ENCODE measurements at places on chromosomes 5 and 9. TPM values are rescaled to one million over a fixed set of nuclear protein-coding genes. Genes with fewer than 3 reads are reported as not detected.

GRCh38 chr9:87255431-87256155 is 242.1 kb upstream of the DAPK1 start:
- no peak for DNase-seq

The SECISBP2 gene
- total RNA-seq = 47.6 TPM

DNA sequence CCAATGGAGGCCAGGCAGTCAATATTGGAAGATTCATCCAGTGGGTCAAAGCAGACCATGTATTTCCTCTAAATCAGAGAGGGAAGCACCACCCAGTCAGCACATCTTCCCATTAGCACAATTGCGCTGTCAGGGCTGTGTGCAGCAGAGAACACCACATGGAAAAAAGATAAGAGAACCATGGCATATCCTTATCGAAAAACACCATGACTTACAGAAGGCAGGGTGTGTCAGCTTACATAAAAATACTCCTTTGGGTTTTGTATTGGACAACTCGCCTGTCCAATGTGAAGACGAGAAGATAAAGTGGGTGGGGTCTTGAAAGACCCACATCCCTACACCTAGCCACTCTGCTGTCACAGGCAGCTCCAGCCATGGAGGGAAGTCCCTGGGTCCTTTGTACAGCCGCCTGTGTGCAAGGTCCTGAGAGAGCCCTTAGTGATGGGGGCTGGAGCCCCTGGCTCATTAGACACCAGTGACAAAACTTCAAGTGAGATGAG is 71.9 kb upstream of the SPATA31E1 start:
- DNase-seq = no peak

DNA sequence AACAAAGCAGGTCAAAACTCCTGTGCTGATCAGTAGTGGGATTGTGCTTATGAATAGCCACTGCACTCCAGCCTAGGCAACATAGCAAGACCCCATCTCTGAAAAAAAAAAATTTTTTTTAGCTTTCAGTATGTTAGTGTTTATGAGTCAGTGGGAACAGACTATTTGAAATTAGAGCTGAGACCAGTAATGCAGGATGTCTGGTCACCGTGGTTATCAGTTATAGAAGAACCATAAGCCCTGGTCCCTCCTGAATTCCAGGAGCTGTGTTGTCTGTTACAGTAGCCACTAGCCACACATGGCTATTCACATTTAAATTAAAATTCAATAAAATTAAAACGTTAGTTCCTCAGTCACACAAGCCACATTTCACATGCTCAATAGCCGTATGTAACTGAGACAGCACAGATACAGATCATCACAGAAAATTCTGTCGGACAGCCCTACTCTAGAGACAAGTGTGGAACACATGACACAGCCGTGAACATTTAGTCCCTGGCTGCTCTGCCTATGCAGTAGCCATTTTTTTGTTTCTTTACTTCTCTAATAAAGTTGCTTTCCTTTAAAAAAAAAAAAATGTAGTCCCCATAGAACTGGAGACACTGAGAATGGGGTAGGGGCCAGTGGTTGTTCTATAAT is 96.1 kb upstream of the SAP30L start:
- DNase-seq = no peak

DNA sequence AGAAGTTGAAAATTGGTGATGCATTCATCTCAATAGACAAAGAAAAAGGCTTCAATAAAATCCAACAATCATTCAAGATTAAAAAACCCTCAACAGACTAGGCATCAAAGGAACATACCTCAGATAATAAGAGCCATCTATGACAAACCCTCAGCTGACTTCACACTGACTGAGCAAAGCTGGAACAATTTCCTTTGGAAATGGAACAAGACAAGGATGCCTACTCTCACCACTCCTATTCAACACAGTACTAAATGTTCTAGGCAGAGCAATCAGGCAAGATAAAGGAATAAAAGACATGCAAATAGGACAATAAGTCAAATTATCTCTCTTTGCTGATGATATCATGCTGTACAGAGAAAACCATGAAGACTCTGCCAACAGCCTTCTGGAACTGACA is 1188.1 kb downstream of the DTWD2 start:
- peak; percentile 7 for DNase-seq

DNA sequence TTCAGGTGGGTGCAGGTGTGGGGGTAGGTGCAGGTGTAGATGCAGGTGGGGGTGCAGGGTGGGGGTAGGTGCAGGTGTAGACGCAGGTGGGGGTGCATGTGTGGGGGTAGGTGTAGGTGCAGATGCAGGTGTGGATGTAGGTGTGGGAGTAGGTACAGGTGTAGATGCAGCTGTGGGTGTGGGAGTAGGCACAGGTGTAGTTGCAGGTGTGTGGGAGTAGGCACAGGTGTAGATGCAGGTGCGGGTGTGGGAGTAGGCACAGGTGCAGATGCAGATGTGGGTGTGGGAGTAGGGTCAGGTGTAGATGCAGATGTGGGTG is 94.6 kb downstream of the PHF2 start:
- no peak for DNase-seq

GRCh38 chr5:116159006-116159405 is 74.2 kb downstream of the COMMD10 start:
- DNase-seq = no peak

DNA sequence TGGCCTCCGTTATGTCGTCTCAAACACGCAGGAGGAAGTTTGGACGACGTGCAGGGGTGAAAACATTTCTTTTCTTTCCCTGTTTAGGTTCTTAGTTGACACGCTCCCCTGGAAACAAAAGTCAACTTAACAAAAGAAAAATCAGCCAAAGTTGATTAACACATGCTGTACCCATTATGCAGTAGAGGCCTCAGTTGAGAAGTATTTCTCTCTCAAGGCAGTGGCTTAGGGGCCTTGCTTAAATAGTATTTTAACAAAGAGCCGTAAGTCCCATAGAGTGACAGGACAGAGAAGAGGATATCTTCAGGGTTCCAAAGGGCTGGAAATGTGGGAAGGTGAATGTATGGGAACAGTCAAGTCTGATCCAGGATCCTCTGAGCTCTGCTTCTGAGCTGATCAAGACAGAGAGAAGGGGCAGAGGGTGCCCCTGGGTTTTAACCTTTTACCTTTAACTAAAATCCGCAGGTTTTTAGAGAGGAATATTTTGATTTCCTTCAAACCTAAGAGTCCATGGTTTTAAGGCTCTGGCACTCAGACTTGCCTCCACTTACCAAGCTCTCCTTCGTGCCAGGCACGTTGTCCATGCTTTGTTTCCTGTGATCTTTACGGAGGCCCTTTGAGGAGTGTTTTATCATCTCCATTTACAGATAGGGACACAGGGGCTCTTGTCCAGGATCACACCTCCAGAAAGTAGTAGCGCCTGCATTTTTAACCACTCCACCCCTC is 629 bp upstream of the CD74 start:
- no peak for DNase-seq

The ATOX1 gene
- 118 TPM for total RNA-seq

- DNase-seq = no peak
These were observed 76.2 kb downstream of the STK10 start for GRCh38 chr5:172111852-172112225.

The DAB2IP gene
- total RNA-seq = 51.1 TPM

The OR1J1 gene
- total RNA-seq = not detected

GRCh38 chr9:38068701-38069628 is at the start of gene SHB:
Gene SHB (minus strand): TSS chr9:38069227. CDS start chr9:38068645, 582 bp downstream.
- no peak for DNase-seq

GRCh38 chr5:113321276-113321675 is 113.5 kb downstream of the TSSK1B start:
- DNase-seq = no peak

The KCNMB1 gene
- total RNA-seq = 0.04 TPM

The ADAMTS12 gene
- 4.1 TPM for total RNA-seq

DNA sequence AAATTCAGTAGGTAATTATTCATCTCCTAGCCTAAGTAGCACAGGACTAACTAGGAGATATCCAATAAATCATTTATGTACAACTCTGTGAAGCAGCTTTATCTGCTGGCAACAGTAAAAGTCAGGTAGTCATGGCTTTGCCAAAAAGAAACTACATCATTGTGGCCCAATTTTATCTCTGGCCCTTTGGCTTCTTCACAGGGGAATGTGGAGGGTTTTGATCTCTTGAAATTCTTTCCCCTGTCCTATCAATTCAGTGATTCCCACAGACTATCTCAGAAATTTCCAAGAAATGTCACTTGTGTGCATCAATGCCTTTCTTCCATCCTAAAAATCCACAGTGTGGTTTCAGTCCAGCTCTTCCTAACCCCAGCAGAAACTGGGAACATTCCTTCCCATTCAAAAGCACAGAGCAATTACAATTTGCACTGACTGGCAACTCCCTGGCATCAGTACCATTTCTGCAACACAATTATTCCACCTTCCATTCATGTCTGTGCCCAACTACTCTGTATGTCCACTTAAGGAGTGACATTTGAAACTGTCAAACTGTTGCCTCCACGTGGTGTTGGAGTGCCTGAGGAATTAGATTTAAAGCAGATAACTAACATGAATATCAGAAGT is 6.6 kb downstream of the CDC14B start:
- no peak for DNase-seq

DNA sequence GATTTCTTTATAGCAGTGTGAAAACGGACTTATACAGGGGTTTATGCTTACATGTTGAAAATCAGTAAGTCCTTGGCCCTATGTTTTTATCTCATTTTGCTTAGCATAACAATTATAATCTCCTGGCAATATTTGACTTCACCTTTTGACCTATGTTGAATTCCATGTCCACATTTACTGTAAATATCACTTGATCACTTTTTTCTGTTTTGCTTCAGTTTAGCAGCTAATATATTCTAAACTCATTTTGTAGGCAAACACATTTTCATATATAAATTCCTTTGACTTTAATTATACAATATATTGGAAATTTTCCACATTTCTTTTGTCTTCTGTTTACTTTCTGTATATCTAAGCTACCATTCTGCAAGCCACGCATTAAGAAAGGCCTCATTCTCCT is 674.0 kb downstream of the MAT2B start:
- DNase-seq = no peak

The CCDC192 gene
- total RNA-seq = not detected

The UGCG gene
- 172 TPM for total RNA-seq

DNA sequence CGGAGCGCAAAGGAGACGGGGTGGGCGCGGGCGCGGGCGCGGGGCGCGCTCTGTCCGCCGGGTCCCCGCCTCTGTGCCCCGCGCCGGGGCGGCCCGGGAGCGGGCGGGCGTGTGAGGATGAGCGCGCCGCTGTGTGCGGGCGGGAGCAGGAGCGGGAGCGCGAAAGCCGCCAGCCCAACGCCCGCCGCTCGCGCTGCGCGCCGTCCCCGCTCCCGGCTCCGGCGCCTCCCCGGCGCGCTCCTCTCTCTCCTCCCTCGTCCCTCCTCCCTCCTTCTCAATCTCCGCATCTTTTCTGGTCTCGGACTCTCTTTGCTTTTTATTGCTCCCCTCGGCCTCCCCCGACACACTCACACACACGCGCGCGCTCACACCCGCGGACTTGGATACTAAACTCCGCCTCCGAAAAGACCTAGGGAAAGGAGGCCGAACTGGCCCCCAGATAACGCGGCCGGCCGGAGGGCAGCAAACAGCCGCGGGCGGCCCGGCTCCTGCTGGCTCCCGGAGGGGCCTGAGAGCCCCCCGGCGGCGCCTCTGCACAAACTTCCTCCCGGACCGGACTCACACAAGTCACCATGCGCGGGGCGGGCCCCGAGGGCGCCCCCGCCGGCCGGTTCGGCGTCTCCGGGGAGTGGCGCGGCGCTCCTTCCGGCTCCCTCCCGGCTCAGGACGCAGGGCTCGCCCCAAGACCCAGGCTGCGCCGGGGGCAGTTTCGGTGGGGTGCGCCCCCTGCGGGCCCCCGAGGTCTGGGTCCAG is at the start of gene FIBCD1:
FIBCD1 (minus strand) TSS at position 596 of the 753 bp plus-strand sequence. CDS start 640 bp downstream, outside the sequence.
- DNase-seq = no peak

DNA sequence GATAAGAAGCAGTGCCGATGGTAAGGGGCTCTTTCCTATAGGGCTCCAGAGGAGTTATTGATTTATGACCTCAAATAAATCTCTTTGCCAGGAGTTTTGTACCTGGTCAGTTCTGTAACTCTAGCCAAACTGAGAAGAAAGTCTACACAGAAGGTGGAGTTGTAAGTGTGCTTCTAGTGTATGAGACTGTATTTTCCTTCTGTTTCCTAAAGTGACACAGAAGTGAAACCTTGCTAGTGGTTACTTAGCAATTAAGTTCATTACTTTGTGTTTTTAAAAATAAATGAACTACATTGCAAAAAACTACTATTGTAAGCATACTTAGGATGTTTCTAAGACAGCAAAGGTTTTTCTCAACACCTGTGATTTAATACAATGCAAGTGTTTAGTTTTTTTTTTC is 48.7 kb upstream of the ACTBL2 start:
- DNase-seq = no peak

The IRX1 gene
- total RNA-seq = 6.5 TPM

The INSYN2B gene
- total RNA-seq = 0.17 TPM

DNA sequence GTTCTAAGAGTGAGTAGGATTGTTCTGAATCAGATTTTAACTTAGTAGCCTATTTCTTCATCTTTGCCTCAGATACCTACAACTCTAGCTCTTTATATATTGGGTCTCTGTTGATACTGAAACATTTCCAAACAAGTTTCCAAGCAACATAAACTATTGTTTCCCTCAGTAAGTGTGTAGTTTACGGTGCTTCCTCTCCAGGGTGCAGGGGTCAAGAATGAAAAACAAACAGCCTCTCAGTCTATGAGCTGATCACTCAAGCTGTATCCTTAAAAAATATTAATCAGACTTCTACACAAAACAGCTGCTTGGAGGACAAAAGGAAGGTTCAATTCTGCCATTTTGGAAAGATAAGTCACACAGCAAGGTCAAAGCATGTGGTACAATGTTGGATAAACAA is 75.0 kb downstream of the ADAMTS12 start:
- DNase-seq = no peak

The ABCA1 gene
- total RNA-seq = 21.9 TPM

- DNase-seq = no peak
These were observed 120.8 kb upstream of the SLC27A6 start for GRCh38 chr5:128844354-128844923.

The CARD9 gene
- total RNA-seq = 2.0 TPM

The TMC1 gene
- not detected for total RNA-seq

The TMEM252 gene
- not detected for total RNA-seq

DNA sequence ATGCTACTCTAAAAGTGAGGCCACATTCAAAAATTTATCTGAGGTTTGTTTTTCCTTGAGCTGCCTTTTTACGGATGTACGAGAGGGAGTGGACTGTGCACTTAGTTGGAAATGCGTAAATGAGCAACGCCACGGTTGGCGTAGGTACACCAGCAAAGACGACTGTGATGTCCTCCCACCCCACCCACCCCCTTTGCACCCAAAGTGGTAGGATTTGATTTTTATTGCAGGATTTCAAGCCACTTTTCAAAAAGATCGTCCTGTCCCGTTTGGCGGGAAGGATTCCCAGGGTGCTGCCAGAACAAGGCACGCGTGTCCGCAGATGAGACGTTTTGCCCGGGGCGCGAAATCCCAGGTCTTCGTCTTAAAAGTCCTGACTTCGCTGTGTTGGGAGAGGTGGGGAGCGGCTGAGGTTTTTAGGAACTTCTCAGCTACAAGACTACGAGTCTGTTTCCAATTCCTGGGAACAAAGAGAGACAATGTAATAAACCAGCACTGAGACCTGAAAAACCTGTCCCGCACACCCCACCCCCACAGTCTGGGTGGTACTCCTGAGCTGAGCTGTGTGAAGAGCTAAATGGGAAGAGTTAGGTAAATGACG is 1.0 kb upstream of the TLE1 start:
- no peak for DNase-seq
